IPS DF 19.7 (cell line): ENCODE measurements at places on chromosomes 11 and 22.

- DNase-seq, result no peak
Observed at GRCh38 chr11:72260574-72260973, 16.6 kb upstream of the PHOX2A start.

GRCh38 chr11:27361649-27362431, 1.2 kb downstream of the CCDC34 start:
- no peak for DNase-seq

DNA sequence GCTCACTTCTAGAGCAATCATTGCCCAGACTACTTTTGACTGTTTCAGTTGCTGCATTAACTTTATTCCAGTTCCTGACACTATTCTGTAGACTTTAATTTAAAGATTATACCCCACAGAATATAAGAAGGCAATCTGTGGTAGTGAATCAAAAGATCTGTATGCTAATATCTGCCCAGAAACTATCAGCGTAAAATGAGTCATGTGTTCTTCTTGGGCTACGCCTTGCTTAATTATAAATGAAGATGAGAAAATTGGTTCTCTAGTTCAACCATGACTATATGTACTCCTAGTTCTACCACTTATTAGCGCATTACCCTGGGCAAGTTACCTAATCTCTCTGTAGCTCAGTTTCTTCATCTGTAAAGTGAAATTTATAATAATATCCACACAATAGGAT, 128.5 kb downstream of the CWF19L2 start:
- DNase-seq, result no peak

- no peak for DNase-seq
Observed at GRCh38 chr11:111220721-111221120, 24.8 kb upstream of the POU2AF2 start.

- DNase-seq, result no peak
Observed at GRCh38 chr22:50196256-50196655, 4.6 kb upstream of the SELENOO start.

DNA sequence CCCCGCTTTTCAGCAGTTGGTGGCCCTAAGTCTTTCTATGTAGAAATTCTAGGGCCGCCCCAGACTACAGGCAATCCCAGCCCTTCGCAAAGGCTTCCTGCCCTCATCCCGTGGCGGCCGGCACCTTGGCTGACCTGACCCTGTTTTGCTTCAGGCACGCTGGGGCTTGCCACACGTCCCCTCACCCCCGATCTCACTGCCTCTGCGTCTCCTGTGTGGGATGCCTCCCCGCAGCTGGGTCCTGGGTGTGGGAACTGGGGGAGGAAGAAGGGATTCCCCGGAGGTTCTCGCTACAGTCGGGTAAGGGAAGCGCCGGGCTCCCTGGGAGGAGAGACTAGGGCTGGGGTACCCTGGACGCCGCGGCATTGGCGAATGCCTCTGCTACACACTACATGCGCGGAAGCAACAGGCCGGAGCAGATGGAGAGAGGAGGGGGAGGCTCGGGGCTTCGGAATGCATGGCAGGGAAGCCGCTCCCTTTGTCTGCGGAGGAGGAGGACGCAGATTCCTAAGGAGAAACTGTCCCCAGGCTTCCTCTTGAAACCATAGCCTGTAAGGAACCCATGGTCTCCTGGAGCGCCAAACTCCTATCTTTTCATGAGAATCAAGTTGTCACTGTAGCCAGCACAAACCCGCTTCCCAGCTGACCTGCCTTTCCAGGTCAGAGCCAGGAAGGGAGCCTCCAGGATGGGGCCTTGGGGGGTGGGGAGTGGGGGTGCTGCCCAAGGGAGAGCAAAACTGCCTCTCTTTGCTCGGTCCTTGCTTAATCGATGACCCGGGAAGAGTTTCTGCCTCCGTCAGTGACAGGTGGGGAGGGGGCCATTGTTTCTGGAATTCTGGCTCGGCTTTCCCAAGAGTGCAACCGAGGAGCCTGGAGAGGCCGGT, 1.4 kb downstream of the DTX4 start:
- no peak for DNase-seq

DNA sequence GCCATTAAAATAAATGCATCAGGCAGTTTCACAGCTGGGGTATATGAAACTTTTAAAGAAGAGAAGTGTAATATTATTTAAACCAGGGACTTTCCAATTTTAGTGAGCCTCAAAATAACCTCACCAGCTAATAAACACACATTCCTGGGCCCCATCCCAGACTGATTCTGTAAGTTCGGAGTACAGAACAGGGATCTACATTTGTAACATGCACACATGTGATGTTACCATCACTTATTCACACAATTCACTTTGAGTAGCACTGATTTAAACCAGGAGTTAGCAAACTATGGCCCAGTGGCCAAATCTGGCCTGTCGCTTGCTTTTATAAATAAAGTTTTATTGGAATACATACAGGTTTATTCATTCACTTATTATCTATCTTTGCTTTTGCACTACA, 62.0 kb downstream of the STK33 start:
- no peak for DNase-seq

DNA sequence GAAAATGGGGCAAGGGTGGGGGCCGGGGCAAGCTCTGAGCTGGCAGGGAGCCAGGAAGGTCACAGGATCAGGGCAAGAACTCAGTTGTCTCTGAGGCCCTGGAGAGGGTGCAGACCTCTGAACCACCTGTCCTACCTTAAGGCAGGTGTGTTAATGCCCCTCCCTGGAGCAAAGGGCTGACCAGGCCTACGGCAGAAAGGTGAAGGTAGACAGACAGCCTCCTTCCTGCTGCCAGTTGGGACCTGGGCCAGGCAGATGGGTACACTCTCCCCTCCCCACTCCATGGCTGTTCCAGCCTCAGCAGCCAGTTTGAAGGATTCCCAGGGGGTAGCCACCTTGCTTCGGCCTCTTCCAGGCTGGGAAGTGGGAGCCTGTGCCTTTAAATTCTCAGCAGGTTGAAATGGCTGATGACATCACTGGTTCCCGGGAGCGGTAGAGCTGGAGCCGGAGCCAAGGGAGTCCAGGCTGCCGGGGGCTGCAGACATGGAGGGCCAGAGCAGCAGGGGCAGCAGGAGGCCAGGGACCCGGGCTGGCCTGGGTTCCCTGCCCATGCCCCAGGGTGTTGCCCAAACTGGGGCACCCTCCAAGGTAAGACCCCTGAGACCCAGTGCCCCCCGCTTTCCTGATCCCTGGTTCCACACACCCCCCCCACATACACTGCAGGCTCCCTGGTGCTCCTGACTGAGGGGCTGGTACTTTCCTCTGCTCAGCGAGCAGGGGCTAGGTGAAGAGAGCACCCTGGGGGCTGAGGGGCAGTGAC, at the start of gene INPP5J:
Gene INPP5J (plus strand): TSS at position 435 of the 760 bp plus-strand sequence. CDS start 49 bp downstream, at position 484.
- DNase-seq, result no peak

DNA sequence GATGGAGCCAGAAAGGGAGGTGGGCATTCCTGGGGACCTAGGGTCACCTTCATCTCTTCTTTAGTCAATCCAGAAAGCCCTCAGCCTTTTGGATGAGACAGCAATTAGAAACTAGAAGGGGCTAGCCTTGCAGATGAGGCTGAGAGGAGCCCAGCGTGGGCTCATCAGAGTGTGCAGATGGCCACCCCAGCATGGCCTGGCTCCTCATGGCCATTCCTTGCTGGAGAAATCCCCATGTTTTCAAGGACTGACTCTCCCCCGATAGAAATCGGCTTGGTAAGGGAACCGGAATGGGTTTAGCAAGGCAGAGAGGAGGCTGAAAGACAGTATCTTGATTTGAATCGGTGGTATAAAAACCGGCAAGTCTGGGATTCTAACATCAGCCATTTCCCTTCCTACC, 274.6 kb downstream of the BUD13 start:
- no peak for DNase-seq

DNA sequence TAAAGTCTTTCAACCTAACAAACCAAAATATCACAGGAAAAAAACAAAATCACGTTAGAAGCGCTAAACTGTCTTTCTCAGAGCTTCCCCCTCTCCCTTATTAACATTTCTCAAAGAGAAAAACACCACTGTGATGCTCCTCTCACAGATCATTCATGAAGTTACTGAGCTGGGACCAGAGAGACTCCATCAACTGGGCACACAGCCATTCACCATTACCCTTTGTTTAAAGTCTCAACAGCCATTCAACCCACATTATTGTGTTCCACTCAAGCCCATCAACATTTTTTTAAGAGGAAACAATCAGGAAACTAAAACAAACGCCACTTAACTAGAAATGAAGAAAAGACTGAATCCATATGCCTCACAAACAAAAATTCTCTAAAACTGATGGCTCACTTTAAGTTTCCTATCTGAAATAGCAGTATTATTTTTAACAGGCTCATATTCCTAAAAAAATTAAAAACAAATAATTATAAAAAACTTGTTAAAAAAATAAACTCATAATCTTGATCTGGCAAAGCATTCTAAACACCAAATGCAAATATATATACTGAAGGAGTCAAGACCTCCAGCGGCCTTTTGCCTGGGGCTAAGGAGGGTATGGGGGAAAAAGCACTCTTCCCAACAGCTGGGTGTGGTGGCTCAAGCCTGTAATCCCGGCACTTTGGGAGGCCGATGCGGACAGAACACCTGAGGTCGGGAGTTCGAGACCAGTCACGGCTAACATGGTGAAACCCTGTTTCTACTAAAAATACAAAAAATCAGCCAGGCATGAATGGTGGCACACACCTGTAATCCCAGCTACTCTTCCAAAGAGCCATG, 14.0 kb downstream of the CELF1 start:
- no peak for DNase-seq

- no peak for DNase-seq
Observed at GRCh38 chr22:17085277-17086181, 729 bp downstream of the IL17RA start.

GRCh38 chr11:85694385-85694980, 8.5 kb upstream of the CCDC89 start:
- no peak for DNase-seq

DNA sequence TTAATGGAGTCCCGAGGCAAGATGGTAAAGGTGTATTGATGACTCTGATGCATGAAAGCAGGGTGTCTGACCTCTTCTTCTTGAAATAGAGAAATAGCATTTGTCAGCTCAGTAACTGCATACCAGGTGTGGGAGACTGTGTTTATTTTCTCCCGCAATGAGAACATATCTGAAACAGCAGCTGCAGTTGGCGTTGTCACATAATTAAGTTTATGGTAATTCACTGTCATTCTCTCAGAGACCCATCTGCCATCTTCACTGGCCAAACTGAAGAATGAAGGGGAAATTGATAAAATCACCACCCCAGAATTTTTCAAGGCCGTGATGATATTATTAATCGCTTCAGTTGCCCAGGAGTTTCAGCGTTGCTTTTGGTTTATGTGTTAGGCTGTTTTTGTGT, 20.1 kb upstream of the MCHR1 start:
- DNase-seq, result no peak

- DNase-seq, result no peak
Observed at GRCh38 chr11:15309296-15309695, 194.6 kb downstream of the INSC start.

GRCh38 chr11:86848132-86848531, 47.8 kb downstream of the PRSS23 start:
- DNase-seq, result no peak

DNA sequence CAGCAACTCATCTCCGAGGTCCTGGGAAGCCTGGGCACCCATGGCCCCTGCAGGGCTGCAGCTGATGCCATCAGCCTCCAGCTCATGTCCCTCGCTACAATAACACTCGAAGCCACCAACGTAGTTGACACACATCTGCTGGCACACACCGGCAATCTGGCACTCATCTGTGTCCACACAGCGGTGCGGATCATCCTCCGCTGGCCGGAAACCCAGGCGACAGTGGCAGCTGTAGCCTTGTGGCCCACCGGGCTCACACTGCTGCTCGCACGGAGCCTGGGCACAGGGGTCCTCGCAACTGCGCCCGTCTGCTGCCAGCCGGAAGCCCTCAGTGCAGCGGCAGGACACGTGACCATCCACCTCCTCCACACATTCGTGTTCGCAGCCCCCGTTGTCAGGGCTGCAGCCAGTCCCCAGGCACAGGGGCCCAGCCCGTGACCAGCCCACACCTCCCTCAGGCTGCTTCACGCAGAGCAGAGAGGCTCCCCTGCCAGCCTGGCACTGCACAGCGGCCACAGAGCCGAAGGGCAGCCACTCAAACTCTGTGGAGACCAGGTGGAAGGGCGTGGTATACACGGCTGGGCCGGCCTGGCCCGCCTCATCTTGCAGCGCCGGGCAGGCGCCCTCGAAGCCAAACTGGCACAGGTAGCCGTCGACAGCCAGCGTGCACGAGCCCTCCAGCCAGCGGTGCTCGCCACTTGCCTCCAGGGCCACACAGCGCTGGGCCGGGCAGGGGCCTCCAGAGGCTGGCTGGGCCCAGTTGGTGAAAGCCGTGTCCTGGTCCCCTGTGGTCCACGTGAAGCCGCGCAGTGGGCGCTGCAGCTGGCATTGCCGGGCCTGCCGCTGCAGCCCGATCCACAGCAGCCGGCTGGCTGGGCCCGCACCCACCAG, 678 bp downstream of the CD248 start:
- DNase-seq, result no peak

GRCh38 chr11:101008961-101009689, 120.5 kb downstream of the PGR start:
- no peak for DNase-seq

DNA sequence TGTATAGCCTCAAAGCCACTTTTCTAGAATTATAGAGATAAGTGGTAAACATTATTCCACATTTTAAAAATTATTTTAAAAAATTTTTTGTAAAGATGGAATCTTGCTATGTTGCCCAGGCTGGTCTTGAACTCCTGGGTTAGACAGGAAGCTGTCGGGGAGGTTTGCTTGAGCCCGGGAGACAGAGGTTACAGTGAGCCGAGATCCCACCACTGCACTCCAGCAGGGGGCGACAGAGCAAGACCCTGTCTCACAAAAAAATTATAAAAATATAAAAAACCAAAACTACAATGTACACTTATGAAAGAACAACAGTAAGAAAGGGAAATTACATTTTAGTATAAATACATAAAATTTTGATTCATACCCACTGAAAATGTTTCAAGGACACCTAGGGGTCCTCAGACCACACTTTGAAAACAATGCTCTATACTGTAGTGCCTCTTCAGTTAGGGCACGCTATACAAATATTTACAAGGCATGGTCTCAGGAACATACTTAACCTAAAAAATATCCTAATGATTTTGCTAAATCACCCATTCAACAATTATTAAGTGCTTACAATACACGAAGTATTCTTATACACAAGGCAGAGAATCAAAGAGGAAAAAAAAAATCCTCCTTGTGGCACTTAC, 111.2 kb downstream of the MRTFA start:
- no peak for DNase-seq

GRCh38 chr11:123040111-123040432, 21.9 kb downstream of the HSPA8 start:
- no peak for DNase-seq

GRCh38 chr11:60763692-60764369, 7.2 kb downstream of the MS4A15 start:
- no peak for DNase-seq

DNA sequence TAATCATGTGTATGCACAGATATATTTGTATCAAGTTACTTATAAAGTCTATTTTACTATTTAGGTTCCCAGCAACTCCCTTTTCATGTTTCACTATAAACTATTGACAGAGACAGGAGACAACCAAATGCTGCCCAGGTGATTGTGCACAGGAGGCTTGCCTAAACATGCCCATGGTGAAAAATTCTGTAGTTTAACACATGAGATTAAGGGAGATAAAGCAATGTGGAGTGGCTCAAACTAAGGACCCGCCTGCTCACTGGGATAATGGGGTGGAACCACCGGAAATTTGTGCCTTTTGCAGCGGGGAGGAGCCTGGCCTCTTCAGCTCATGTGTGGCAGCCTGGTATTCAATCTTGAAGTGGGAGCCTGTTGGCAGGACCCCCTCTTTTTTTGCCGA, 459.5 kb upstream of the CNTN5 start:
- DNase-seq, result no peak
